ENCODE measurements at places on chromosomes 5 and 9.

DNA sequence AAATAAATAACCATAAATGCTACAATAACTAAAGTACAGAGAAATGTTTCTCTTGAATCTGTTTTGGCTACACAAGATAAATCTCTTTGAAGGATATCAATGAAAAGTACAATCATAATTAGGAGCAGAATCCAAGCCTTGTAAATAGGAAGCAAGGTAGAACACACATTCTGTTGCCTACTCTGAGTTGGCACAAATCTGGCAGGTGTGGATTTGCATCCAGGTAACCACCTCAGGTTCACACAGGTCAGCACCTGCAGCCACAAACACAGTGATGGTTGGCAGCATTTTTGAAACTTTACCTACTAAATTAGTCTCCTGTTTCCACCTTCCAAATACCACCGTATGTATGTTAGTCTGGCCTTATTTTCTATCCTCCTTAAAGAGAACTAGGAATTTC is 105.3 kb upstream of the PIK3R1 start:
- DNase-seq, result no peak

- no peak for DNase-seq
Measured at GRCh38 chr5:150195736-150196485, 6.0 kb downstream of the SLC6A7 start.

- no peak for DNase-seq
Measured at GRCh38 chr5:83255268-83255667, 177.9 kb downstream of the XRCC4 start.

DNA sequence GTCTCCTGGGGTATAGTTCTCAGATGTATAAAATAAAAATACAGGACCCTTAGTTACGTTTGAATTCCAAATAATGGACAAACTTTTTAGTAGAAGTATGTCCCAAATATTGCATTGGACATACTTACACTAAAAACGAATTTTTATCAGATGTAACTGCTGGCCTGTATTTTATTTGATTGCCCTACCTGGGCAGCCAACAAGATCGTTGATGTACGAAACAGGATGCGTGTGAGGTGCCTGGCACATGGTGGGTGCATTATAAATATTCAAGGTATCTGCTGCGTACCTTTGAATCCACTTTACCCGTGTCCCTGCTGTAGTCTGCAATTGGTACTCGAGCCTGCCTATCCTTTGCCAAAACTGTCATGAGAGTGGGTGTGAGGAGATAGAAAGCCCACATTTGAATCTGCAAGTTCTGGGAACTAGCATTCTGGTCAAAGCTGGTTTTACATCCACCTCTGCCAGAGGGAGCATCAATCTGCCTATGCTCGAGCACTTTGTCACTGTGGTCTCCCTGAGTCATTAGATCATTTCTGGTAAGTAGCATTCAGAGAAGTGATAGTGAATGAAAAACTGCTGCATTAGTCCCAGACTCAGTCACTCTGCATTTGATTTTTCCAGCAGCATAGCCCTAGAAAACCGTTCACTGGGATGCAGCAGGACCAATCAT is 133.7 kb upstream of the IQGAP2 start:
- peak; percentile 71 for DNase-seq

DNA sequence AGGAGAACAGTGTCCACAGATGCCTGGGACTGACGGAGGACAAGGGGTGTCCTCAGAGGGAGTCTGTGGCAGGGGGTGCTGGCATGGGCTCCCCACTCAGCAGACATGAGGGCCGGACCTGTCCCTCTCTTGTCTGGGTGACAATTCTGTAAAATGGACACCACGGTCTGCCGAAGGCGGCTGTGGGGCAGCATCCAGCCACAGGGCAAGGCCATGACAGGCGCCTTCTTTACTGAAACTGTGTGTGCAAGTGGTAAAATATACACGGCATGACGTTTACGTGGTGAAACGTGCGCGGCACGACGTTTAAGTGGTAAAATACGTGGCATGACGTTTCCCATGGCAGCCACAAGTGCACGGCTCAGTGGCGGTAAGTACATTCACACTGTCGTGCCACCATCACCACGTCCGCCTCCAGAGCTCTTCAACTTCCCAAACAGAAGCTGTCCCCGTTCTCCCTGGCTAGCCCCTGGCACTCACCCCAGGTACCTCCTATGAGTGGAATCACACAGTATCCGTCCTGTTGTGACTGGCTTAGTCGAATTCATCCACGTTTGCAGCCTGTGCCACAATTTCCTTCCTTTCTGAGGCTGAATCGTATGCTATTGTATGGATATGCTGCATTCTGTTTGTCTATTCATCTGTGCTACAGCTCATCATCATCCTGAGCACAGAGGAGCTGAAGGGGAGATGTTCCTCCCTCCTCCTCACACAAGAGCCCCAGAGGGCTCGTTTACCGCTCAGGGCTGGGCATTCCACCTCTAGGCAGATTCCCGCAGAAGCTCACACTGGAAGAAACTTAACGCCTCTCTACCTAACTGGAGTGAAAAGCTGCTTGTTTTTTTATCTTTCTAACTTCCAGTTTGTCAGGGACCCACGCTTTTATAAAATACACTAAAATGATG is 52.5 kb downstream of the COL23A1 start:
- DNase-seq, result no peak

GRCh38 chr5:58156973-58157701 is 302.7 kb downstream of the PLK2 start:
- no peak for DNase-seq

- DNase-seq, result no peak
Measured at GRCh38 chr9:32882705-32883104, 99.4 kb downstream of the TMEM215 start.

GRCh38 chr5:168464214-168464613 is 22.1 kb upstream of the RARS1 start:
- DNase-seq, result no peak

GRCh38 chr5:131171276-131171810 is 599 bp downstream of the LYRM7 start:
- DNase-seq, result no peak

DNA sequence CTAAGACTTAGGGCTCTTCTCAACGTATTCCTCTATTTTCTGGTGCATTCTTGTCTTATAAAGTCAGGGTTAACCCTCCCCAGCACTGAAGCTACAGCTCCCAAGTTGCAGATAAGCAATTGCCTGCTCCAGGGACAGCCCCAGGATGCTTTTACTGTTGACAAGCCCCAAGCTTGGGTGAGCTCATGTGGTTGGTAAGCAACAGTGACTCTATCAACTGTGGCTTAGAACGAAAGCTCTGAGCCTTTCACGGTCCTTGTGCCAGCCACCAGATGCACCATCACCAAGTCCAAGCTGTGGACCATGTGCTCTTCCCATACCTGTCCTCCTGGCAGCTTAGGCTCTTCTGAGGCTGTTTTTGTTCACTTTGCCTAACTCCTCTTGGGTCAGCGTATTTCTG is 13.5 kb downstream of the ADRB2 start:
- no peak for DNase-seq

DNA sequence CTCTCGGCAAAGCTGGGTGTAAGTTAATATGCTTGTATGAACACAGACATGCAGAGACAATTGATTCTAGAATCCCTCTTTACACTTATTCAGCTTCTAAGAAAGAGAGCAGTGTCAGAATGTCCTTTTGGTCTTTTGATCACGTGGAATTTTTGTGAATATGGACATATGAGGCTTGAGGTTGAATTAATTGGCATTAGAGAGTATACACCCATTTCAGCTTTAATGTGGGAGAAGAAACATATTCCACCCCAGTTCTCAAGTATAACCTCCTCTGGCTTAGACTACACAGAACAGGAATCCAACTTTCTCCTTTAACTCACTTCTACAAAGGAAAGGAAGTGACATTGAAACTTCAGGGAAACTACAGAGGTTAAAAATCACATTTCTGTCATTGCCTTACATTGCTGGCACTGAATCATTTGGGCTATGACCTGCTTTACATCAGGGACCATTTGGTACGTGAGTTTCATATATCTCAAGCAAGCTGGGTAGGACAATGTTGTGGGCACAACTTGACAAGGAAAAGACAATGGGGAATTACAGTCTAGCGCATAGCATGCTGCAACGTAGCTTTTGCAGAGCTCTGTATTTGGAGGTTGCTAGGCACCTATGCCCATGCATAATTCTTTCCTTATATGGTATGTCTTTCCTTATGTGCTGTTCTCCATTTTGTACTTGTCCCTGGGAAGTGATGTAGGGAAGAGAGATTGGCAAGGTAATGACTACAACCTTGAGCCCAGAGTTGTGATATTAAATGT is 19.5 kb downstream of the DAB2 start:
- DNase-seq, result no peak

- DNase-seq, result no peak
Measured at GRCh38 chr5:11607944-11608483, 296.2 kb downstream of the CTNND2 start.

- DNase-seq, result peak; percentile 82
Measured at GRCh38 chr9:129863059-129863690, 27.9 kb downstream of the USP20 start.

- no peak for DNase-seq
Measured at GRCh38 chr5:100731768-100732167, 171.3 kb downstream of the ST8SIA4 start.

GRCh38 chr5:14572836-14573235 is 8.8 kb upstream of the OTULINL start:
- DNase-seq, result no peak

GRCh38 chr5:4939042-4939781 is 200.9 kb upstream of the ADAMTS16 start:
- no peak for DNase-seq

- DNase-seq, result no peak
Measured at GRCh38 chr5:72252574-72253155, 67.4 kb downstream of the MRPS27 start.

- DNase-seq, result no peak
Measured at GRCh38 chr5:143248391-143248790, 155.1 kb downstream of the NR3C1 start.

GRCh38 chr5:153168241-153168640 is 322.2 kb upstream of the GRIA1 start:
- no peak for DNase-seq

GRCh38 chr5:103456476-103456875 is 106.1 kb downstream of the NUDT12 start:
- DNase-seq, result no peak

DNA sequence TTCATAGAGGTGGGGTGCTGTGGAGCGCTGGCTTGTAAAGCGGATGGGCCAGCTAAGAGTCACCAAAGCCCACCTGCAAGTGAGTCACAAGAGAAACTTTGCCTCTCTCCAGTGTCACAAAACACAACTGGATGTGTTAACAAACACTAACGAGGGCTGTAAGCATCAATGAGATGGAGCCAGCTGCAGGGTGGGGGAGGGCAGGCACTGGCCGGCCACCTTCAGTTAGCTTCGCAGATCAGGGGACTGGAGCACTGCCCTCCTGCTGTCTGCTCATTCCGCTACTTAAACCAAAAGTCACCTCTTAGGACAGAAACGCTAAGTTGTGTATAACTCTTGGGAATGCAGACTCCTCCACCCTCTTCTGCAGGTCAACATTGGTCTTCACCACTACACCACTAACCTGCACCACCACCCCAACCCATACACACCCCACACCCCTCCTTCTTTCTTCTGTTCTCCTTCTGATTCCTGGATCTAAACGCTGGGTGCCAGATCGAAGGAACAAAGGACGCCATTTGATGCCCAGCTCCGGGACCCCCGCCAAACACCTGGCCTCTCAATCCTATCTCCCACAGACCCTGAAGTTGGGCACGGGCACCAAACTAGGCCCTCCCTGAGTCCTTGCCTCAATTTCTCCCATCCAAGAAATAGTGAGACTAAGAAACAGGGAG is 2.1 kb downstream of the ARSI start:
- no peak for DNase-seq

GRCh38 chr5:92518318-92518904 is 1062.6 kb downstream of the NR2F1-AS1 start:
- DNase-seq, result no peak

DNA sequence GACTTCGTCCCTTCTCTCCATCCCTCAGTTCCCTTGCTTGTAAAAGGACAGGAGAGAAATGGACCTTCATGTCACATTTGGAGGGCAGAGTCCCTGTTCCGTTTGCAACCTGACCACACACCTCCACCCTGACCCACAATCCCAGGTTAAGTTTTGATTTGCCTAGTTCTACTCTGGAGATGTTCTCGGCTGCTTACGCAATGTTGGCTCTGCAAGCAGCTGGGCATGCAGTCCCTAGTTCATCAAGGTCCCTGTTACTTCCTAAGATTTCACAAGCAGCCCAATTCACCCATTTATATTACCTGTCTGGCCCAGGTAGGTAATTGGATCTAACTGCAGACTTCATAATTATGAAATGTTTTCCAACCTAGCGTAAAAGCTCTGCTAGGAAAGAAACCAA is 28.8 kb downstream of the SLIT3 start:
- no peak for DNase-seq

GRCh38 chr5:136677217-136677616 is 311.9 kb upstream of the TRPC7 start:
- DNase-seq, result no peak

DNA sequence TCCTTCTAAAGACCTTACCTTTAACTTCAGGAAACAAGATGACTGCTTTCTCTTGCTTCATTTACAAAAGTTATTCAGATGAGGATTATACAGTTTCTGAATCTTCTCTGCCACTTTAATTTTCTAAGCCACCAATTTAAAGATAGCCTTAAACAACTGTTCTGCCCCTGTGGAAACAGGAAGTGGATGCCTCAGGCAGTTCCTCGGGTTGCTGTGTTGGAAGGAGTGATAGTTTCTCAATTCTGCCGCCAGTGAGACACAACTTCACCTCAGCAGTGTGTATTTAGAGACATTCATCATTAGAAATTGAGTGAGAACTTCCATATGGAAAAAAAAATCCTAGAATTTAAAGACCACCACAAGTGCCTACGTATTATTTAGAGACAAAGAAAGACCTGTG is 475.1 kb upstream of the WWC1 start:
- no peak for DNase-seq

- no peak for DNase-seq
Measured at GRCh38 chr5:35990941-35991611, at the start of gene UGT3A1. Gene UGT3A1 (minus strand): TSS chr5:35991390. CDS start chr5:35991240, 150 bp downstream.

GRCh38 chr5:35058374-35058788 is 10.6 kb upstream of the AGXT2 start:
- DNase-seq, result no peak

GRCh38 chr9:137411260-137411644 is 11.7 kb downstream of the EXD3 start:
- no peak for DNase-seq

GRCh38 chr9:116342941-116343340 is 189.3 kb downstream of the PAPPA start:
- DNase-seq, result no peak

- DNase-seq, result peak; percentile 45
Measured at GRCh38 chr9:93126151-93126781, 7.8 kb downstream of the NINJ1 start.

DNA sequence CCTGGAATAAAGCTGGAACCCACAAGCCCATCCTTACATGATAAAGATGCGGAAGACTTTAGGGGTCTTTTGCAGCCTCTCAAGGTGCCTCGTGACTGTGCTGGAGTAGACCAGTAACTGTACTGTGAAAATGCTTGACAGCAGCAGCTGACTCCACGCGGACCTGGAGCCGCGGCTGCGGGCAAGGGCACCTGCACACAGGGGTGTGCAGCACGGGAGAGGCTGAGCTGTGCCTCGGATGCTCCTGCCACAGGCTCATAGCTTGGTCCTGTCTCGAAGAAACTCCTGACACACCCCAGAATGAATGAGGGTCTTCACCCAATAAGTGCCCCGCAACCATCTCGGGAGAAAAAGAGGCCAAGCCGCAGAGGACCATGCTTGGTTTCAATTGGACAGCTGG is 40.3 kb upstream of the CEP72 start:
- DNase-seq, result no peak
